Fibroblast of skin of back (primary cell): ENCODE measurements at places on chromosomes 12 and 14.

DNA sequence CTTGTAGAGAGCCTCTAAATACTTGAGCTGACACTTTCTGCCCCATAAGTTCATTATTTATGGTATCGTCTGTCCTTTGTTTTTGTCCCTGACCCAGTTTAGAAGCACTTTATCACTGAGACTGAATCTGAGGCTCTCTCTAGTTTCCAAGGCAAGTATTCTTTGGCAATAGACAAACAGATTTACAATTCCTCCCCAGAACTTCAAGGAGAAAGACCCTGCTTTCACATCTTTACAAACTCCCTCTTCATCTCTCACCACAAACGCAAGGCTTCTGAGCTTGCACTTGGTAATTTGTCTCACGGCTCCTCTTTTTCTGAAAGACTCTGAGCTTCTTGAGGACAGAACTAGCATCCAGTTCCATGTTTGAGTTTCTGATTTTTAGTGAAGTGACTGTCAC lies 49.8 kb upstream of the PARP11 start:
- no peak for DNase-seq

DNA sequence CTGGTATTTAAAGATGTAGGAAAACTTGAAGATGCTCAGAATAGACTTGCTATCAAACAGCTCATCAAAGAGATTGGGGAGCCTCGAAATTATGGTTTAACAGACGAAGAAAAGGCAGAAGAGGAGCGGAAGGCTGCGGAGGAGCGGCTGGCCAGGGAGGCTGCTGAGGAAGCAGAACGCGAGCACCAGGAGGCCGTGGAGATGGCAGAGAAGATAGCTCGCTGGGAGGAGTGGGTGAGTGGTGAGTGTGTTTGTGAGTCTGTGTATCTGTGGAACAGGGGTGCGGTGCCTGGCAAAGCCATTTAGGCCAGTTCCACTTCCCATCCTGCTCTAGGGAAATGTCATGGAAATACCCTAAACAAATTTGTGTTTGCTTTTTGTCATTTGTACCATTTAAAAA lies 19.2 kb upstream of the PAPOLA start:
- DNase-seq = no peak

DNA sequence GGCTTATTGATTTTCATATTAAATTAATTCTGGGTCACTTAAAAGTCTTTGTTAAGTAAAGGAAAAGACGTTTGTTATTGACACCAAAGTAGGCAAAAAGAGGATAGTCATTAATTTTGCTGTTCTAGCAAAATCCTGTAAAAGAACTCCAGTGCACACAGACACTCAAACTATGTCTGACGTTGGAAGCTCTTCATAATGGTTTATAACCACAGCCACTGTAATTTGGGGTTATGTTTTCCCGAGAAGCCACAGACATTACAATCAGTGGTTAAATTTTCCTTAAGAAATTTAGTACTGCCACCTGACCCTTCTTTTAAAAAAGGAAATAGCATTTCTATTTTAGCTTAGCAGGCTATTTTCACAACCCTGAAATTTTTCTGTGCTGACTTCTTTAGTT lies 267.5 kb downstream of the CCDC91 start:
- DNase-seq = no peak

DNA sequence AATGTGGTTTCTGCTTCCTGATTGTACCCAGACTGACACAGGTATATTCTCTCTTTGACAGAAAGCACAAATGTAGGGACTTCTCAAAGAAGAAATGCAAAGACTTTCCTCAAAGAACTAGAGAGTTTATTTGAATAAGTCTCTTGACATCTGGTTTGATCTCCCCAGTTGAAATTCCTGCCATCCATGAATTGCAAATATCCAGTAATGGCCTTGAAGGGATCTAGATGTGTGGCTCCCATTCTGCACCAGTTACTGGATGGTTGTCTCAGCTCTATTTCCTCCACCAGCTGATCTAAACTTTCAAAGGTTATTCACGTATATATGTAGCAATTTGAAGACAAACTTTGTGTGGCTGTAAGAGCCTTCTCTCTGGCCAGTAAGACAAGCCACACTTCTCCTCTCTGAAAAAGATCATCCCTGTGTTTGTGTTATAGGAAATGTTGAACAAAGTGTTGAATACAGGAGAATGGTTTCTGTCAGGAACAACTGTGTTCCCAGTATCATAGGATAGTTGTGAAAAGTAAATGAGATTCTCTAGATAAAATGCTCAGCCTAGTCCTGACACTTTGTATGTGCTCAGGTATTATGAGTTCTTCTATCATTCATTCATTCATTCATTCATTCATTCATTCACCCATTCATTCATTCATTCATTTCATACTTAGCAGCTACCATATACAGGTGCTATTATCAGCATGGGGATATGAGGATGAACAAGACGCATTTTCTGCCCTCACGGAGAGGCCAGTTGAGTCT lies 22.7 kb upstream of the GPRC5A start:
- no peak for DNase-seq

GRCh38 chr12:54159589-54159988 lies 29.2 kb downstream of the SMUG1 start:
- DNase-seq = no peak

DNA sequence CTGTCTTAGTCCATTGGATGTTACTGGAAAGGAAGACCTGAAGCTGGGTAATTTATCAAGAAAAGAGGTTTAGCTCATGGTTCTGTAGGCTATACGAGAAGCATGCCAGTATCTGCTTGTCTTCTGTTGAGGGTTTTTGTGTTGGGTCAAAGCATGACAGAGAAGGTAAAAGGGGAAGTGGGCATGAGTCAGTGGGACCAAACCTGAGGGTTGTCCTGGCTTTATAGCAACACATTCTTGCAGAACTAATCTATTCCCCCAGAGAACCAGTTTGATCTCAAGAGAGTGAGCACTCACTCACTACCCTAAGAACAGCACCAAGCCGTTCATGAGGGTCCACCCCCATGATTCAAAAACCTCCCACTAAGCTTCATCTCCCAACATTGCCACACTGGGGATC lies 19.0 kb upstream of the KRAS start:
- no peak for DNase-seq

DNA sequence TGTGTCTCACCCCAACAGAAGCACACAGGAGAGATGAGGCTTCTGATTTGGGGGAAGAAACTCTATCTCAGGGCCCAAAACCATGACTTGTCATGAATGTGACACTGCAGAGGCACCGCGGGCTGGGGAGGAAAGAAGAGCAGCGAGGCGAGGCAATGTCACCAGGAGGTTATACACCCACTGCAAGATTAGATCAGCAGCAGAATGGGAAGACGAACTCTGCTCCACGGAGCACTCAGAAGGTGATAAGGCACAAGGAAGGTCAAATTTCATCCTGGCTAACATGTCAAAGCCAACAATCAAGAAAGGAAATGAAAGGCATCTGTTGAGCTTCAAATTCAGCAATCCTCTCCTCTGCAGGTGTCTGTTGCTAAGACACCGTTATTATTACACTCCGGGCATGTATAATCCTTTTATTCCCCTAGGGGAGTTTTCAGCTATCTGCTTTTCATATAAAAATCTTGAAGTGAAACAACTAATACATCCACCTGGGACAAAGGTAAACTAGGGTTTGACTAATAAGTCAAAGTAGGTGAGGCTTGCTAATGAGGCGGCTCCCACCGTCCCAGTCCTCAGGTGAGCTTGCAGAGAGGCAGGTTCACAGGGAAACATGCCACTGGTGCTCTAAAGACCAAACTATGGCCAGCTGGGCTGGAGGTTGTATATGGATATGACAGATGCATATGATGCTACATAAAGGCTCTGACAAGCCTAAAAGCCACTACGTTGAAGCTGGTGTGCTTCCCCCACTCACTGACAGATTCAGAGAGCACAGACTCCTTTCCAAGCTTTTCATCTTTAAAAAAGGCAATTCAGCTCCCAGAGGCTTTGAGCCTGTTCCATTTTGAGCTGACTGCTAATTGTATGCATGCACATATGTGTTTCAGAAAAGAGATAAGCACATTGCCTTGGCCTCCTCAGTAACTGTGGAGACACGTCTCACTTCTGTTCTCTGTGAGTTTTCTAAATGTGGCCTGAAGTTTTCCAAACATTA lies 221.2 kb downstream of the NELL2 start:
- DNase-seq = no peak

DNA sequence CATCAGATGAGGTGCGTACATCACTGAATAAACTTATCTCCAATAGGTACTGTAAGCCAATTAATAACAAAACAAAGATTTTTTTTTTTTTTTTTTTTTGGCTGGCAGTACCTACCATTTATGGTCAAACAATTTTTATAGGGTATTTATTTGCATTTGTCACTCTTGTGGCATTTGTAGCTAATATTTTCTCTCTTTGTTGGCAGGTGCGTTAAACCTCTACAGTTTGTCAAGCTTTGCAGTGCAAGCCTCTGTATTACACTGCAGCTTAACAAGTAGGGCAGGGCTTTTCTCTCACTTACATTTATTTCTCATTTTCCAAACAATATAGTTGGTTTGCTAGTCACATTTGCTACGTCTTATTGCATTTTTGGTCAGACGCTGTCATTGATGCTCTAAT lies 12.3 kb downstream of the PRPF39 start:
- DNase-seq = no peak

GRCh38 chr12:113005762-113006161 lies 27.4 kb downstream of the OAS2 start:
- DNase-seq = no peak

GRCh38 chr12:12922978-12923377 lies 29.0 kb downstream of the GPRC5D start:
- DNase-seq = no peak

- no peak for DNase-seq
Measured at GRCh38 chr12:76636121-76636692, 76.6 kb upstream of the OSBPL8 start.

DNA sequence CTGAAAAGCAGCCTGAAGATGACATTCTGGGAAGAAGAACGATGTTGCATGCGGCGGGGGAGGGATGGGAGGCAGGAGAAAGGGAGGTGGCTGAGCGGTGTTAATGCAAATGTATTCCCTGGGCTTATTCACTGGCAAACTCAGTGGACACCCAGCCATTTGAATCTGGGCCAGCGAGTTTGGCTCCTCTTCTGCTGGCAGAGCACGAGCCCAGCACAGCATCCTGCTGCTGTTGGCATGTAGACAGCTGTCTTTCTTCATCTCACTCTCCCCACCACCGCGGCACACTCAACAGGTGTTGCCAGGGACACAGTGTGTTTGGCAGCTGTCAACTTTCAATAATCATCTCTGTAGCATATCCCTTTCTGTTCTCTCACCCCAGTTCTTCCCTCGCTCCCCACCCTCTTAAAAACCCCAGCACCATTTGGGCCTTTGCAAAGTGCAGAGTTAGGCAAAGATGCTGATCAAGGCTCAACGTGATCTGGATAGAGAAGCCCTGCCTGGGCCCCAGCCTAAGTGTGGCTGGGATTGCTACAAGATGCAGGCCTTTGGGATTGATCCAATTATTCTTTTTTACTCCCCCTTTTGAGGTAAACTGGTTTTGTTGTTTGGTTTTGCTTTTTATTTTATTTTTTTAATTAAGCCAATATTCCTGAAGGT lies 131.9 kb downstream of the EXOC5 start:
- DNase-seq = no peak

DNA sequence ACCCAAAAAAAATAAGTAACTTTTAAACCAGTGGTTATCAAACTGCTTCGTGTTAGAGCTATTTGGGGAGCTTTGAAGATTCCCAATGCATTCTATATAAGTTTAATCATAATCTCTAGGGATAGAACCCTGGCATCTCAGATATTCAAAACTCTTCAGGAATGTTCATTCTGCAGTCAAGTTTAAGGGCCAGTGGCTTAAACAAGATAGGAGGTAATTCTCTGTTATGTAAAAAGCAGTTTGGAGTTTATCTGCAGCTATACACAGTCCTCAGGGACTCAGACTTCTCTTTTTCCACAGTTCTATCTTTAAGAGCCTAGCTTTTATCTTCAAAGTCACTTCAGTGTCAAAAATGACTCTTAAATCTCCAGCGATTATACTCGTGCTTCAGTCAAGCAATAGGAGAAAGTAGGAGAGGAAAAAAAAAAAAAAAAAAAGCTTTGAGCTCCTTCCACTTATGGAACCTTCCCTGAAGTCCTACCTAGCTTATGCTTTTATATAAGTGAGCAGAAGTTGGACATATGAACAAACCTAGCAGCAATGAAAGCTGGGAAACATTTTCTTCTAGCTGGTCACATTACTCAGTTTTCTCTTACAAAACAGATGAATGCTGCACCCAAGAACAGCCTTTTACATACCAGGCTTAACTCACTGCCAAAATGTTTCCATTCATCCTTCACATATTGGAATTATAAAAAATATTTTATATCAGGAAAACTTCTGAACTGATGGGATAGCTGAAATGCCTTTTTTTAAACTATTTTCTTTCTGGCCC lies 302.8 kb downstream of the FSCB start:
- DNase-seq = peak; percentile 62

GRCh38 chr14:94046696-94047250 lies 20.6 kb downstream of the OTUB2 start:
- no peak for DNase-seq

DNA sequence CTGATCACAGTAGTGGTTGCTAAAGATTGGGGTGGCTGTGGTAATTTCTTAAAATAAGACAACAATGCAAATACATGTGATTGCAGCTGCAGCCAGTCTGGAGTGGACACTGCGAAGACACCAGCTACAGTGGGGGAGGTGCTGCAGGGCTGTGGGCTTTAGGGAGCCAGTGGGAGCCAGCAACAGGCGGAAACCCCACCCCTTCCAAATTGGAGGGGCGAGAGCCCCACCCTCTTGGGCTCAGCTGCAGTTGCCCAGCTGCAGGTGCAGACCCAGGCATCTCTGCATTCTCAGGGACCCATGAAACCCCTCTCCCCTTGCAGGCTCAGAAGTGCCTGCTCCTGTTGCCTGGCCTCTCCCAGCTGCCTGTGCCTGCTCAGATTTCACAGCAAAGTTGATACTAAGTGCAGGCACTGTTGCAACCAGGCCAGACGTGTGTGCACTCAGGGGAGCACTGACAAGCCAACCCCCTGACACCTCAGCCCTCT lies 104.8 kb downstream of the MYF5 start:
- DNase-seq = no peak

- DNase-seq = peak; percentile 31
Measured at GRCh38 chr14:55309761-55310365, 38.6 kb downstream of the FBXO34 start.

- DNase-seq = no peak
Measured at GRCh38 chr14:103593577-103593976, 30.8 kb downstream of the COA8 start.

GRCh38 chr12:127162307-127162706 lies 1104.7 kb upstream of the TMEM132C start:
- peak; percentile 16 for DNase-seq

DNA sequence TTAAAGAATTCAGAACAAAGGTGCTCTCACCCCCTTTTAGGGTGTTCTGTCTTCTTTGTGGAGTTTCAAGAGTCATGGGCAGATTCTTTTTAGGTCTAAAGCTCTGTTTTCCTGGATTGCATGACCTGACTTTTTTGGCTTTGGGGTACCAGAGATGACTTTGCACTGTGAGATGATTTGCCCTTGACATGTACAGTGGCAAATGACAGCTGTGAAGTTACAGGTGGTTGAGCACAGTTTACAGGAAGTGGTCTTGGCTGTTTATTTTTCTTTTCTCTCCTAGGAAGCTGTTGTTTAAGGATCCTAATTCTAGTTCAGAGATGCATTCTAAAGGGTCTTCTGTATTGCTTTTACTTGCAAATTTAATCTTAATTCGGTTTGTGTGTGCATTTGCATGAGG lies 83.8 kb upstream of the METAP2 start:
- DNase-seq = no peak
